ENCODE measurements at places on chromosomes 7 and 10.

GRCh38 chr7:127332880-127333279, 59.6 kb downstream of the ZNF800 start:
- DNase-seq = no peak

- DNase-seq = no peak
These were observed 32.1 kb downstream of the EN2 start for GRCh38 chr7:155489862-155490696.

GRCh38 chr7:92904244-92905131, 68.1 kb upstream of the CDK6 start:
- peak; percentile 66 for DNase-seq

GRCh38 chr10:32556783-32557395, 110.9 kb downstream of the CCDC7 start:
- DNase-seq = no peak

- no peak for DNase-seq
These were observed 126.0 kb upstream of the JCAD start for GRCh38 chr10:30185341-30185740.

DNA sequence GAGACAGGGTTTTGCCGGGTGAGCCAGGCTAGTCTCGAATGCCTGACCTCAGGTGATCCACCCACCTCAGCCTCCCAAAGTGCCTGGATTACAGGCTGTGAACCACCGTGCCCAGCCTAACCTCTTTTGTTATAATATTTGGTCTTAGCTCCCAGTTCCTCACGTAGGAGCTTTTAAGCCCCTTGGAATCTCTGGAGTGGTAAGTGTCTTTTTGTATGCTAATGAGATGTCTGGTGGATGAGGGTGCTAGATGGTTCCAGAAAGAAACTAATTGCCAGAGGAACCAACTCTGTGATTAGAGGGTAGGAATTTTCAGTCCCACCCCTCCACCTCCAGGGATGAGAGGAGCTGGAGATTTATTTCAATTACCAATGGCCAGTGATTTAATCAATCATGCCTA, 5.3 kb upstream of the ARPC1A start:
- DNase-seq = no peak

GRCh38 chr10:49143249-49143648, 9.4 kb upstream of the FAM170B start:
- DNase-seq = no peak

DNA sequence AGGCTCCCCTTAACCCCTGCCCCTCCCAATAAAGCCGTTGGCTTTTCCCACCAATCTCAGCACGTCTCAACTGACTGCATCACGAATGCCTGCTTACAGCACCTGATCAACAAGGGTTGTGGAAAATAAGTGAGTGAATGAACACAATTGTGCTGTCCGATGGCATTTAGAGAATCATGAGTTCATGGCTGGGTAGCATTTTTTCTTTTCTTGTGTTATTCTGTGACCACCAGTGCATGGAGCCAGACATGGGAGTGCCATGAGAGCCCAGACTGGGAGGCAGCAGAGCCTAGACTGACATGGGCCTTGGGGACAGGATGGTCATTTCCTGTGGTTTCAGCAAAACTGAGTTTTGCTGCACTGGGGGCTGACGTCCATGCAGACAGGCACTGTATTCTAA, 254.1 kb upstream of the IGFBP3 start:
- no peak for DNase-seq
